ENCODE measurements at places on chromosomes 1 and 21.

DNA sequence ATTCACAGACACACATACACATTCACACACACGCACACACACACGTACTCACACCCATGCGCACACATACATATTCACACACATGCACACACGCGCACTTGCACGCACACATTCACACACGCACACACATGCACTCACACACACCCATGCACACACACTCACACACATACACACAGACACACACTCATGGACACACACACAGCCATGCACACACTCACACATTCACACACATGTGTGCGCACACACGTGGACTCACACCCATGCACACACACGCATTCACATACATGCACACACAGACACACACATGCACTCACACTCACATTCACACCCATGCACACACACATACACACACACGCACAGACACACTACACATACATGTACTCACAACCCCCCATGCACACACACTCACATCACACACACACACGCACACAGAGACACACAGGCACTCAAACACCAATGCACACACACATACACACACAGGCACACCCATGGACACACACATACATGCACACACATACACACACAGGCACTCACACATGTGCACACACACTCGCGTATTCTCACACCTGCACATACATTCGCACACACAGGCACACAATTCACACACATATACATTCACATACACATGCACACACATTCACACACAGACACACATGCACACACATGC lies 589.1 kb downstream of the PTPRU start:
- no peak for DNase-seq

GRCh38 chr1:93710499-93711453 lies 29.1 kb upstream of the BCAR3 start:
- DNase-seq, result no peak

DNA sequence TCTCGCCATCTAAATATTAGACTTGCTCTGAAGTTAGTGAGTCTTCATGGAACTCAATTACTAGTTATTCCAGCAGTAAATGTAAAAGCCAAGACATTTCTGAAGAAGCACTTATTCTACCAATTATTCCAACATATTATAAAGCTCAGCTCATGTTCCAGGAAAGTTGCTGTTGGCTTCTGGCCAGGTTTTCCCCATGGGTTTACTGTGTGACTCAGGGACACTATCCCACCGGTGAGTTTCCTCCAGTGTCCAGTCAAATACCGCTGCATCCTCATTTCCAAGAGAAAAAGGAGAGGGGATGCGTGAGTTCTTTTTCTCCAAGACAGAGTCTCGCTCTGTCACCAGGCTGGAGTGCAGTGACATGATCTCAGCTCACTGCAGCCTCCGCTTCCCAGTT lies 9.2 kb upstream of the HHIPL2 start:
- no peak for DNase-seq

DNA sequence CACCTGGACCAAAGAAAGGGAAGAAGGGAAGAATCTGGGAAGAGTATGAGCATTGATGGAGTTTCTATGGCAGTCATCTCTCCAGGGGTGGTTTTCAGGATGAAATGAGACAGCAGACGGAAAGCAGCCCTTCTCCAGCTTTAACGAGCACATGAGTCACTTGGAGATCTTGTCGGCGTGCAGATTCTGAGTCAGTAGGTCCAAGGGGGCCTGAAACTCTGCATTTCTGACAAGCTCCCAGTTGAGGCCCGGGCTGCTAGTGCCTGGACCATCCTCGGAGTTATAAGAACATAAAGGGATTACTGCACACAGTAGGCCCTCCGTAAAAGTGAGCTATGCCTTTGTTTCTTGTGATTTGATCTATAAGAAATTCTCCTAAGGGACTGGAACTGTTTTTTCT lies 17.6 kb downstream of the HSPG2 start:
- DNase-seq, result no peak

DNA sequence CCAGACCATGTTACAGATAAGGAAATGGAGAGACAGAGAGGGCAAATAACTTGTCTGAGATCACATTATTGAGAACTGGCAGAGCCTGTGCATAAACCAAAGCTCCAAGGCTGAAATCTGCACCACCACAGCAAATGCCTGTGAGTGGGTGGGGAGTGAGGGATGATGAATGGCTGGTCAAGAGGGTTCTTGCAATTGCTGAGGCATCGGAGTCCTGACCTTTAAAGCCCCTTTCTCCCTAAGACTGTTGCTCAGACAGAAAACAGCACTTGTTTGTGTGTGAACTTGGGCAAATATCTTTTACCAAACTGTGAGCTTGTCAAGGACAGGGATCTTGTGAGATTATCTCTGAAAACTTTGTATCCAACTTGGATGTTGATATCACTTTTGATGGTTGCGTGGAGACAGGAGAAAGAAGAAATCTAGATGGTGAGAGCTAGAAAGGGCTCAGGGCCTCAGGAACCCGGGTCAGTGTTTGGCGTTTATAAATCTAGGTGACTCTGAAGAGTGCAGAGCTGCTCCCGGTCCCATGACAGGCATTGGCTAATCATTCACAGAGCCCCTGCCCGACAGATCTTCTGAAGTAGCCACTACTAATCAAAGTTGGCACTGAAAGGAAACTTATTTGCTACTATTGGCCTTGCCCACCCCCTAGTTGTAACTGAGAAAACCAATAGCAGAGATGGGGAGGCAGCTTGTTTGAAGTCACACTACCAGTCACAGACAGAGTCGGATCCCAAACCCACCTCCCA lies 122.3 kb downstream of the FOXD2 start:
- no peak for DNase-seq
